ENCODE measurements at places on chromosomes 11 and 22.

- DNase-seq = peak; percentile 78
Measured at GRCh38 chr22:35627267-35628041, 10.3 kb upstream of the MB start.

GRCh38 chr11:91230647-91231046 lies 994.0 kb upstream of the FAT3 start:
- DNase-seq = no peak

DNA sequence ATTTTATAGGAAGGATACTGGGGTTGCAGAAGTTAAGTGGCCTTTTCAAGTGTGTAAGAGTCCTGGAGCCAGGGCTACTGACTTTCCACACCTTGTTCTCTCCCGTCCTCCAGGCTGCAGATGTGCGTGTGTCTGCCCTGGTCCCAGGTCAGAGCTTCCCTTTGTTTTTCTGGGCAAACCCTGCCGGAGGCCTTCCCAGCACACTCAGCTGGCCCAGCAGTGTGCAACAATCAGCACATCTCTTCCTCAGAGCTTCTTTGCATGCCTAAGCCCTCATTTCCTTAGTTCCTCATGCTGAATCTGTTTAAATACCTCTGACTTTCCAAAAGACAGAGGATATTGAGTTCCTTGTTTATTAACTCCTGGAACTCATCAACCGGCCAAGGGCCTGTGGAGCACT lies 80.6 kb downstream of the KCNJ1 start:
- DNase-seq = no peak

- DNase-seq = no peak
Measured at GRCh38 chr11:59765068-59765735, 10.0 kb downstream of the STX3 start.

GRCh38 chr11:82995235-82995634 lies 76.5 kb downstream of the RAB30 start:
- no peak for DNase-seq

GRCh38 chr22:39135092-39135896 lies 17.2 kb downstream of the CBX7 start:
- peak; percentile 63 for DNase-seq

- no peak for DNase-seq
Measured at GRCh38 chr11:18671246-18671645, 27.3 kb upstream of the TMEM86A start.

GRCh38 chr11:9619971-9620370 lies 43.9 kb upstream of the SWAP70 start:
- no peak for DNase-seq

- DNase-seq = no peak
Measured at GRCh38 chr11:79119491-79120284, 321.1 kb downstream of the TENM4 start.

DNA sequence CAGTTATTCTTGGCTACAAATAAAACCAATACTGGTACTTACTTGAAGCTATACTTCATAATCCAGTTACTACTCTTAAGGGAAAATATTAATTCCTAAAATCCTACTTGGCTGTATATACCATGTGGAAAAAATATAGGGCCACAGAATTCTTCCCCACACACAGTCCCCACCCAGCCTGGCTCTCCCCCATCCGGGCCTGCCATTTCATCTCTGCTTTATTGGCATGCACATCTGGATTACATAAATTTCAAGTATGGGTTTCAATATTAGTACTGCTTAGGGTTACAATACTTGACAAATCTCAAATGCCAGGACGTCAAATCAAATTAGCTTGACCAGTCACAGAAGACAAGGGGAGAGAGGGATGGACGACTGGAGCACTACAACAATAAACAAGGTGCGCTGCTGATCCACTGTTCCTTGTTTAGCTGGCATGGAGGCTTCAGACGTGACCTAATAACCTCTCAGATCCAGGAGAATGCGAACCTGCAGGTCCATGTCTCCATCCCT lies 81.4 kb downstream of the ABTB2 start:
- DNase-seq = no peak

DNA sequence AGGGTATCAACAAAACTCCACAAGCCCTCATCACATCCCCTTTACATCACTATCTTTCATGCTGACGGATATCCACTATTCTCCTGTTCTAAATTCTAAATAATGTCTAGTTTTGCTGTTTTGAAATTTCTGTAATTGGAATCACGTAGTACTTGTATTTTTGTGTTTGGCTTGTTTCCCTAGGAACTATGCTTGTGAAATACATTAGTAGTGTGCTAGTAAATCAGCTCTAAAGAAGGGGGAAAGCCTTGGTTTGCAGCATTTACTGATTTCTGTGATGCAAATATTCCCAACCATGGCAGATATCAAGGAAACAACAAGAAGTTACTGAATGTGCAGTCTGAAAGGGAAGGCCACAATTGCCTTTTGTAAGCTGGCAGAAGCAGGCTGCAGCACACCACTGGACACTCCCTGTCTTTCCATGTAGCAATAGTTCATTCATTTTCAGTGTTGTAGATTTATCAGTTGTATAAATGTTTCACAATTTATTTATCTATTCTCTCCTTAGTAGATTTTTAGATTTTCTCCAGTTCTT lies 4.7 kb upstream of the FOLH1 start:
- DNase-seq = no peak

- DNase-seq = no peak
Measured at GRCh38 chr11:95531116-95531515, 258.5 kb downstream of the FAM76B start.

GRCh38 chr22:50641696-50642607 lies 14.0 kb upstream of the ARSA start:
- DNase-seq = no peak

DNA sequence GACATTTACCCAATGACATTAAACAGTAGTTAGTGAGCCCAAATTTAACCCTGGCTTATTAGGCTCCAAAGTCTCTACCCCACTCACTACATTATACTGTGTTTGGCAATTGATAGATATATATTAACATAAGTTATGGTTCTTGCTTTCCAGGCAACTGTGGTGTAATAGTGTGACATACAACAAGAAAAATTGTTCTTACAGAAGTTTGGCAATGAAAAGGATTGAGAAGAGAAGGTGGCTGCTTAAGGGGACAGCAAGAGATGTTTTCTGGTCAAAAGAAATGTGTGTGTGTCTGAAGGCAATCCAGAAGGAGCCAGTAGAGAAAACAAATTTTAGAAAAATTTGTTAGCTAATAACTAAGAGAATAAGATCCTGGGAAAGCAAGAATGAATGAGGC lies 132.4 kb downstream of the SWAP70 start:
- no peak for DNase-seq

Measured in activated T-cell treated with anti-CD3 and anti-CD28 coated beads, Interleukin-2, amount 50 U/mL, for 48 hours (primary cell).